ENCODE measurements at places on chromosomes 4 and X.

DNA sequence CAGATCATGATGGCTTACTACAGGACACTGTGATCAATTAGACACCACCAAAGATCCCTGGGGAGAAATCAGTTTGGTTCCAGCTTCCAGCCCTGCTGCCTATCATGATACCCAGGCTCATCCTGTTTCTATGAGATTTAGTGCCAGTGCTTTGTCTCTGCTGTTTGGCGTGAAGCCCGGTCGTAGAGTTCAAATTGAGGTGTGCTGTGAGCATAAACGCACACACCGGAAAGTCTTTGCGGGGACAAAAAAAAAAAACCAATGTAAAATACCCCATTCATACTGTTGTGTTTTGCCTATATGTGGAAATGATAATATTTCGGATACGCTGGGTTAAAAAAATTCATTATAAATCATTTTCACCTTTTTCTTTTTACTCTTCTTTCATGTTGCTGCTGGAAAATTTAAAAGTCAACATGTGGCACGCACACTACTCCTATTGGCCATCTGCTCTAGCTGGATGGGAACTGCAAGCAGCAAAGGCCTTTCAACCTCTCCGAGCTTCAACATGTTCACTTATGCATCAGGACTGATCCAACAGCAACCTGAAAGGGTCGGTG, 607 bp upstream of the DKC1 start:
- peak; percentile 54 for DNase-seq

- no peak for DNase-seq
These were observed 17.4 kb upstream of the PDCL2 start for GRCh38 chr4:55609393-55609866.

DNA sequence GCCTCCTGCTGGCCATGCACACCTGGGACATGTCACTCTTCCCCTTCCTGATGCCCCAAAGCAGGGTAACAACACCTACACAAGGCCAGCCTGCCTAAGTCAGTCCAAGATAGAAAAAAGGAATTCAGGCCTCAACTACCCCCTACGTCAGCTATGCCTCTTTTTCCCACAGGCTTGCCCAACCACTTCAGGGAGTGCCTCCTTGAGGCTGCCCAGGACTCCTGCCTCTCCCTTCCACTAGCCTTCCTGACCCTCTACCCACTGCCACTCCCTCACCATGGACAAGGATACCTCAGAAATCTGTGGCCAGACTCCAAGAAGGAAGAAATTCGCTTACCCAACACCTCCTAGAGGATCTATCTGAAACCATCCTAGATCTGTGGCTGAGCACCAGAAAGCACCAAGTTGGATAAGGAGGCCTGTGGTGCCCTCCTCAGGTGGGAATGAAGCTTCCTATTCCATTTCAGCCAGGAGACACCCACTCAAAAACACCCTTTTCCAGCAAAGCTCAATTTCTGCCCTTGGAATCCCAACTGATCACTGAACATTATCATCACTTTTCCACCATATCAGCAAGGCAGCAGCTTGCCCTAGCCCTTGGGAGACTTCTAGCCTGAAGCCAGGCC, 1.8 kb downstream of the KDM5C start:
- no peak for DNase-seq

DNA sequence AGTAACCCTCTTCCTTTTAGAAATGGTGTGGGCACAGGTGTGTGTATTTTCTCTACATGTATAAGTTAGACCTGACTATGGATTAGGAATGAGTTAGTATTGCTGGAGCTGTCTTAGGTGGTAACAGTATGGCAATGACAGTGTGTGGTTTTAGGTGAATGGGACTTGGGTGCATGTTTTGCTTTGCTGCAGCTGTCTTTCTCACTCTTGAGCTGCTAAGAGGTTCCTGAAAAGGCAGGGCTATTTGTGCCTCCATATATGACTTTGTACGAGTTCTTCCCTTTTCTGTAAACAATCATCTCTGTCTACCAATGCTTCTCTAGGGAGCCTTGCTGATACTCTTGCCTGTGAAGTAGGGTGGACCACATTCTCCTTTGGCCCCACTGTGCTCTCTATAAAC, 234.8 kb upstream of the HHIP start:
- no peak for DNase-seq

DNA sequence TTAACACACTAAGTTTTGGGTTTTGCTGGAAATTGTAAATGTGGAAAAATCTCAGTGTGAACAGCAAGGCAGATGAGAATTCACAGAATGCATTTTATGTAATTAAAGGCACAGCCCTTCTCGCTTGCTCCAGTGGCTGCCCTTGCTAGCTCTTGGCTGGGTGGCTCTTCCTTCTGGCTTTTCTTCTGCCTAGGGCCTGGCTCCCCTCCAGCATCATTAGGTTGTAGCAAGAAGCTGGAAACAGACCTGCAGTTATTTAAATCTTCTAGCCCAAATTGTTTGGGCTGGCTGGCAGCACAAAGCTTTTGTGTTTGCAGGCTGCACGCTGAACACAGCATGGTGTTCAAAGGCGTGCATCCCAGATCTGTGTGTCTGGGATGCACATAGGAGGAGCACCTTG, 56.5 kb downstream of the LIMCH1 start:
- DNase-seq: no peak

GRCh38 chr4:61657016-61657415, 456.9 kb downstream of the ADGRL3 start:
- no peak for DNase-seq

DNA sequence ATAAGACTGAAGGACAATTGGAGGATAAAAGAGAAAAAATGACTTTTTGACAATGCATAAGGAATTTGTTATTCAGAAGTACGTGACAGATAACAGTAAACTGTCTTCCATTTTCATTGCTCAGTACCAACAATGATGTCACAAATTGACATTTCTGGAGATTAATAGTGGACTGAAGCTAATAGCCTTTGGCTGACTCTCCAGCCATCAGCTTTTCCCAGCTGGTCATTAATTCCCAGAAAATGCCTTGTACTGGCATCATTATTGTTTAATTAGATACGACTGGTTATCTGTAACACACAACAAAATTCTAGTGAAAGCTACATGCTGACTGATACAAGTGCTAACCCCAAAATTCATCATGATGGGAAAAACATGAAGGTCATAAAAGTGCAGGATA, 147.9 kb upstream of the FGF13 start:
- DNase-seq: no peak

DNA sequence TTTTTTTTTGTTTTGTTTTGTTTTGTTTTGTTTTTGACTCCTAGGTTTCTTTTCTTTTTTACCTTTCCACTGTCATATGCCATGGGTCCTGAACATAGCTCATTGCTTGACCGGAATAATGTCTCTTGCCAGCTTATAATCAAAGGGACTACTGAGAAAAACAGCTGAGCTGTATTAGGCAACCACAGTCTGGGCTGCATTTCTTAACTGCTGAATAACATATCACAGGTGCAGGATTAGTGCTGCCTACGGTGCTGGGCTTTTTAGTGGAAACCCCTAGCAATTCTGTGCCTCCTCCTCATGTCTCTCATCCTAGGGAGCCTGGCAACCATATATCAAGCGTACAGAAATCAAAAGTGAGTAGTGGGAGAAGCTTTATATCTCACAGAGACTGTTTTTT, 333.5 kb downstream of the BMPR1B start:
- DNase-seq: peak; percentile 19

- no peak for DNase-seq
These were observed 96.7 kb upstream of the SLC7A11 start for GRCh38 chr4:138338840-138339239.

GRCh38 chr4:163392328-163392727, 48.6 kb downstream of the NPY5R start:
- DNase-seq: no peak

GRCh38 chr4:185004562-185005218, 13.6 kb upstream of the HELT start:
- no peak for DNase-seq

GRCh38 chrX:77003956-77004355, 443.2 kb upstream of the FGF16 start:
- peak; percentile 75 for DNase-seq

DNA sequence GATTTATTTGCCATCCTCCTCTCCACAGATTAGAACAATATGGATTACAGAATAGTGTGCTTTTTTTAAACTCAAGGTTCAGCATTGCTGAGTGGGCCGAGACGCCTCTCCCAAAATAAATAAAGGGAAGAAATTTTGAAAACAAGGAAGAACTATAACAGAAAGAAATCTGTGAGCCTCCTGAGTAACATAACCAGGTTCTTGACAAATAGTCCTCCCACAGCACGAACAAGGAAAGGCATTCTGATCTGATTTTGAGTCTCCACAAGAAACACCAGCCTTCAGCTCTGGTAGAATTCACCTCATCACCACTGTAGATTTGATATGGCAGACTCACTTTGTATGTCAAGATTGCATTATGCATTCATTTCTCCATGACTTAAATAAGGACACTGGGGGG, 173.6 kb downstream of the HHIP start:
- DNase-seq: no peak

DNA sequence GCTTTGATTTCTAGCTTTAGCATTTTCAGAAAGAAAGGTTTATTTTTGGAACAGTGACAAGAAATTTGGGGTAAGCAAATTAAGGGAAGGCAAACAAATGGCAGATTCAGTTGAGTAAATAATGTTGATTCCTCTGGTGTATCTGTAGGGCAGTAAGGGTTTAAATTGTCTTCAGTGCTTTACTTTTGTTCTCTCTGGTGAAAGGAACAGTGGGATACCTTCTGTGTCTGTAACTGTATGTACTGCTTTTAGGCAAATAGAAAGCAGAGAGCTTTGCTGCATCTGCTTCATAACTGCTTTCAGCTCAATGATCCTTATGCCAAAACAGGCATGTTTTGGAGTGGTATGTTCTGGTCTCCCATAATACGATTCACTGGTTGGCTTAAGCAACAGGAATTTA, 932.1 kb upstream of the SLIT2 start:
- DNase-seq: no peak
